Effector memory CD8-positive, alpha-beta T cell (primary cell): ENCODE measurements at places on chromosomes 16 and 17.
A peak's percentile ranks its signal among the peaks of the same experiment; 100 is the strongest.

- DNase-seq = no peak
These were observed 88.7 kb downstream of the FOXL1 start for GRCh38 chr16:86667035-86667434.

- DNase-seq = no peak
These were observed 145.6 kb downstream of the ENGASE start for GRCh38 chr17:79220201-79220712.

GRCh38 chr17:58539698-58540097 is 25.3 kb upstream of the MTMR4 start:
- no peak for DNase-seq

DNA sequence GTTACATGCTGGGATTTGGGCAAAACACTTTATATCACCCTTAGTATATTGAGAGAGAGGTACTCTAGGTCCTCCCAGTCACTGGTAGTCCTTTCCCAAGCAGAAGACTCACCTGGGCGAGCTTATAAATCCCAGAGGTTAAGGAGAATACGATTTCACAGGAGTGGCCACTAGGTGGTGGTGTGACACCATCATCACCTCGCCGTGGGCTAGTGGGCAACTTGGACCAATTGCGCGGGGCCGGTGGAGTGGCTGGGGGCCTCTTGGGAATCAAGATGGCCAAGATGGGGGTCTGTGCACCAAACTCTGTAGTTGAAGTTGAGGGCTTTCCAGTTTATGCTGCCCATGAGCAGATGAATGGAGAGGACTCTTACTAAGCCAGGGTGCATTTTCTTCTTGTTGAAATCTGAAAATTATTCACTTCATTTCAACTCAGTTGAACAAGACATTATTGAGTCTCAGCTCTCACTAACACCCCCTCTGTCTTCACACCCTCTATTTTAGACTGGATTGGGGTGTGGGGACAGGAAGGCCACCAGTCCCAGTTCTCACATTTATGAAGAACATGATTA is 38.2 kb upstream of the PIRT start:
- no peak for DNase-seq

GRCh38 chr17:57915985-57916757 is 39.0 kb downstream of the CUEDC1 start:
- DNase-seq = no peak

DNA sequence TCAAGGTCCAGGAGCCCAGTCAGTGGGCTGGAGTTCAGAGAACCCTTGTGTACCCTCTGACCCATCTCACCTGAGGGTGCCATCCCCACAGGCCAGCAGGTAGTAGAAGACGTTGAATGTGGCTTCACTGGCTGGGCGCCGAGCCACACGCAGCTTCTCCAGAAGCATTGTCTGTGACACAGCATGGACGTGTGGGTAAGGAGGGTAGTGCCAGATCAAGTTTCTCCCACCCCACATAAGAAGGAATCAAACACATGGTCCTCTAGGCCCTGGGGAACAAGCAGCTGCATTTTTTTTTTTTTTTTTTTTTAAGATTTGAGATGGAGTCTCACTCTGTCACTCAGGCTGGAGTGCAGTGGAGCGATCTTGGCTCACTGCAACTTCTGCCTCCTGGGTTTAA is 60.9 kb downstream of the MYO18A start:
- DNase-seq = no peak

- DNase-seq = no peak
These were observed 460.0 kb downstream of the HS3ST3B1 start for GRCh38 chr17:14760719-14761411.

- no peak for DNase-seq
These were observed 37.8 kb downstream of the TNRC6C start for GRCh38 chr17:77996256-77996655.

DNA sequence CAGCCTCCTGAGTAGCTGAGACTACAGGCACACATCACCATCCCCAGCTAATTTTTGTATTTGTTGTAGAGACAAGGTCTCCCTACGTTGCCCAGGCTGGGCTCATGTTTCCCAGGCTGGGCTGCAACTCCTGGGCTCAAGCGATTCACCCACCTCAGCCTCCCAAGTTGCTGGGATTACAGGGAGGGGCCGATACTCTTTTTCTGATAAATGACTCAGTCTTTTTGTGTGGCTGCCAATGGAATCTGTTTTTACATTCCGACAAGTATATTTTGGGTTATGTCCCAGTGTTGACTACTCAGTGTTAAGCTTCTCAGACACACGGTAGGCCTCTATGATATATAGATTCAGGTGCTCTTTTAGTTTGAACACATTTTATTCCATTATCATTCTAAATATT is 58.1 kb downstream of the SLFN11 start:
- no peak for DNase-seq

GRCh38 chr17:50105811-50106210 is 10.7 kb downstream of the PDK2 start:
- no peak for DNase-seq

GRCh38 chr17:22441776-22442175 is 749.5 kb downstream of the KCNJ18 start:
- no peak for DNase-seq

DNA sequence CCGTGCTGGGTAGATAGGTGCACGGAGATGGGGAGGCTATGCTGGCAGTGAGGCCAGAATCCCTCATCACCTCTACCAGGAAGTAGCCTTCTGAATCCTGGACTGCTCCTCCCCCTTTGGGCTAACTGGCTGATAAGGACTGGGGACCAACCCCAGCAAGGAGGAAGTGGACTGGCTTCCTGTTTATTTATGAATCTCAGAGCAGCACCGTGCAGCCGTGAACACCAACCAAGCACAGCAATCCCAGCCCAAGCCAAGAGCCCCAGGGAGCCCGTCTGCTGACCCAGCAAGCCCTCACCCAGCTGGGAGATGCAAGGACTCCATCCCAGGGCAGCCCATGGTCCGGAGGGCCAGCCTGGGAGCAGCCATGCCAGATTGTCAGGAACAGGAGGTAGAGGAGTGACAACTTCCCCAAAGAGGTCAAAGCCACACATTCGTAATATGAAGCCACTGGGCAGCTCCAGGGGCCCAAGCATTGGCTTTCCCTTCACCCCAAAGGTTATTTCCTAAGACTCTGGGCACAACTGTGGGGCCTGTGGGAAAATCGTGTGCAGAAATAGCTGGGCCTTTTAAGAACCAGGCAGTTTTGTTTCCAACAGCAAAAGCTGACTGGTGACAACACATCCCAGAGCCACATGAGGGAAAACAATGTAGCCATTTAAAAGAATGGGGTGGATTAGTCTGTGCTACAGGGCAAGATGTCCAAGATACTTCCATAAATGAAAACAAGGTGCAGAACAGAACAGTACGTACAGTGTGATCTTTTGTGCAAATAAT is 23.9 kb downstream of the PHB1 start:
- DNase-seq = no peak

GRCh38 chr17:79997011-79997660 is 38.5 kb downstream of the TBC1D16 start:
- DNase-seq = peak; percentile 75

GRCh38 chr16:49884033-49885015 is 28.4 kb upstream of the ZNF423 start:
- no peak for DNase-seq

GRCh38 chr16:9081843-9082242 is 9.6 kb upstream of the HAPSTR1 start:
- DNase-seq = no peak

DNA sequence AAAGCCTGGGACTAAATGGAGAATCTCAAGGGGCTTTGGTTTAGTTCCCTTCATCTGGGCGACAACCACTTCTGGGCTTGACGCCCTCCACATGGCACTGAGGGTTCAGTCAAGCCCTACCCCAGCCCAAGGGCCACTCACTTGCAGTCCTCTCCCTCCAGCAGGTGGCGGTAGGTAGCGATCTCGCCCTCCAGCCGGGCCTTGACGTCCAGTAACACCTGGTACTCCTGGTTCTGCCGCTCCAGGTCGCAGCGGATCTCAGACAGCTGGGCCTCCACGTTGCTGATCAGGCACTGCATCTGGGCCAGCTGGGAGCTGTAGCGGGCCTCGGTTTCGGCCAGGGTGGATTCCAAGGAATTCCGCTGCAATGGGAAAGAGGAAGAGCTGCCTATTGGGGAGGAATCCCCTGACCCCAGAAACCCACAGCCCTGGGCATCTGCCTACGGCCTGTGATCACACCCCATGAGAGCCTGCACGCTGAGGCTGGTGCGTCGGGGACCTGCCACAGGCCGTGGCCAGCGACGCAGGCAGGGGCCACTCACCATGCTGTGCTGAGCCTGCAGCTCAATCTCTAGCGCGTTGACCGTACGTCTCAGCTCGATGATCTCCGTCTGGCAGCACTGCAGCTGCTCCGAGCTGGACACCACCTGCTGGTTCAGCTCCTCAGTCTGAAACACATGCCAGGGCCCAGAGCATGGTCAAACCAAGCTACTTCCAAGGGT is 2.7 kb downstream of the KRT36 start:
- peak; percentile 16 for DNase-seq

- peak; percentile 27 for DNase-seq
These were observed 16.3 kb downstream of the ERAL1 start for GRCh38 chr17:28871056-28871579.

DNA sequence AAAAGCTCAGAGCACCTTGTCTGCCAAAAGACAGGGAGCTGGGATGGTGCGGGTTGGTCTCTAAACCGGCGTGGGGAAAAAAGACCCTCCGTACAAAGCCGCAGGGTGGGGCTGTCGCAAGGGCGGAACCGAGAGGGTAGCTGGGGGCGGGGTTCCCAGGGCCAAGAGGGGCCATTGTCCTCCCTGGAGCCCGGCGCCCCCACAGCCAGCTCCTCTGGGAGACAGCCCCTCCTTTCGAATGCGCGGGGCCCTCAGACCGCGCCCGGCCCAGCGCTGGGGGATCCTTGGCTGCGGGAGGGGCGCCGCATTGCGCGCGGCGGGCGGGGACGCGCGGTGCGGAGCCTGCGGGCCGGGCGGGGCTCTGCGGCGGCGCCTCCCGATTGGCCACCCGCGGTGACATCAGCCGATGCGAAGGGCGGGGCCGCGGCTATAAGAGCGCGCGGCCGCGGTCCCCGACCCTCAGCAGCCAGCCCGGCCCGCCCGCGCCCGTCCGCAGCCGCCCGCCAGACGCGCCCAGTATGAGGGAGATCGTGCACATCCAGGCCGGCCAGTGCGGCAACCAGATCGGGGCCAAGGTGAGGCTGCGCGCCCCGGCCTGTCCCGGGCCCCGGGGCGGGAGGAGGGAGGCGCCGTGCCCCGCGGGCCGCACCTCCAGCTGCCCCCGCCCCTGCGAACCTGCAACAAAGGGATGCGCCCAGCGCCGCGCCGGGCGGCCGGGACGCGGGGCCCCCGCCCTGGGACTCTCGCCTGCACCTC is at the start of gene TUBB3:
TUBB3 (plus strand) TSS at position 459 of the 756 bp plus-strand sequence; CDS start at position 519, 60 bp downstream.
- no peak for DNase-seq

DNA sequence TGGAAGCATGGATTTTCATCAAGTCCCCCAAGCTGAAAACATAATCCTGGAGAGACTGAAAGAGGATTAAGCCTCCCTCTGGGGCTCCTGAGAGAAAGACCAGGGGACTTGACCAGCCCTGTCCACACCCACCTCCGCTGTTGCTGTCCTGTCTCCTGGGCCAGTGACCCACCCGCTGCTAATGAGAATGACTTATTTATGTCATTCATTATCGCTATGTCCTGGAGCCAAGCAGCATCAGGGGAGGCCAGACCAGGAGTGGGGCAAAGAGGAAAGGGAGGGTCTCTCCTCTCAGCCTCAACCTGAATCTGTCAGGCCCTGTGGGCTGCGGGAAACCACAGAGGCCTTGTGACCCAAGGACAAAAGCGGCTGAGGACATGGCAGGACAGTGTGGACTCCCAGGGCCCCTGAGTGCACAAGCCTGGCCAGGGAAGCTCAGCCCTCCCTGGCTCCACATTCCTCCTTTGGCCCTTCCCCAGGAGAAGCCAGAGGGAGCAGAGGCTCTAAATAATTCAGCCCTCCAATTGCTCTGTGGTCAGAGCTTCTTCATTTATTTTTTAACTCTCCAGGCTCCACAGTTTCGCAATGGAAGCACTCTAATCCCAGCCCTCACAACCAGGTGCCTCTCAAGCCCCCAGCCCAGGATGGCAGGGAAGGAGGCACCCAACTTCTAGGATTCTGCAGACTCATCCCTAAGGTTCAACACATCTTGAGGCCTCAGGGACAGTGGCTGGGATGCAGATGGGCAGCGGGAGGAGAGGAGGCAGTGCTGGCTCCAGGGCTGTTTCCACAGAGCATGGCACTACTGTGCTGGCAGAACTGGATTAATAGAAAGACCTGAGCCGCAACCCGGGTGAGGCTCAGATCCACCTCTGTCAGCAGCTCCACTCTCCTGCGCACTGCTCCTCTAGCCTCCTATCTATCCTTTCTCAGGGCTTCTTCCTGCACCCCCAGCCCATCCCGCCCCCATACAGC is 19.1 kb downstream of the CUEDC1 start:
- DNase-seq = no peak

DNA sequence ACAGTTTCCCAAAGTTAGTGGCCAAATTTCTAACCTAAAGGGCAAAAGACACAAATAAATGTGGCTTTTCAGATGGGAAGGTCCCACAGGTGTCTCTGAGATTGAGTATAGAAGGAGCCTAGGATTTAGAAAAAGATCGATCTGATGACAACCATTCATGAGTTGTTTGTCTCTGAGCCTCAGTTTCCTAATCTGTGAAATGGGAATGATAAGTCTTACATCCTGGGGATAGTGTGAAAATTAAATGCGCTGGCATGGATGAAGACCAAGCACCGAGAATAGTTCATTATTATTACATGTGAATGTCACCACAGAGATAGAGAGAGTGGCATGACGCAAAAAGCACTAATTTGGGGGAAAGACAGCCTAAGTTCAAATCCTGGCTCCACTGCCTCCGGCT is 7.2 kb downstream of the CDH5 start:
- no peak for DNase-seq

GRCh38 chr16:81212830-81213465 is 25.5 kb upstream of the BCO1 start:
- no peak for DNase-seq

- no peak for DNase-seq
These were observed 58.8 kb downstream of the NT5M start for GRCh38 chr17:17361867-17362539.

- DNase-seq = no peak
These were observed 74.7 kb downstream of the YPEL2 start for GRCh38 chr17:59405944-59406705.

GRCh38 chr17:74466111-74466827 is at the start of gene CD300A:
CD300A (plus strand) TSS chr17:74466634; CDS start chr17:74466704, 70 bp downstream.
- no peak for DNase-seq

DNA sequence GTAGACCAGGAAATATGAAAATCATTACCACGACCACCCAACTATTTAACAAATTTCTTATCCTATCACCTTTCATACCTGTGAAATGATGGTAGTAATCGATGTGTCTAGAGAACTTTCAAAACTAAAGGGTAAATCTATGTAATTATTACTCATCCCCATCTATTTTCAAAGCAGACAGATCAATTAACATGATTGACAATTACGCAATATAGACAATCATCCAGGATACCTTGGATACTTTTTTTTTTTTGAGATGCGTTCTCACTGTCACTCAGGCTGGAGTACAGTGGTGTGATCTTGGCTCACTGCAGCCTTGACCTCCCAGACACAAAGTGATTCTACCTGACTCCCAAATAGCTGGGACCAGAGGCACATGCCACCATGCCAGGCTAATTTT is 4.0 kb upstream of the C16orf46 start:
- no peak for DNase-seq
